Mucosa of gallbladder (tissue), 1 donor: ENCODE measurements at places on chromosomes 6 and 20.

- no peak for DNase-seq
Measured at GRCh38 chr6:40082278-40083043, 148.2 kb upstream of the MOCS1 start.

- DNase-seq = no peak
Measured at GRCh38 chr6:170444811-170445211, 108.3 kb downstream of the PSMB1 start.

GRCh38 chr6:154814063-154814462, 80.8 kb downstream of the SCAF8 start:
- no peak for DNase-seq

DNA sequence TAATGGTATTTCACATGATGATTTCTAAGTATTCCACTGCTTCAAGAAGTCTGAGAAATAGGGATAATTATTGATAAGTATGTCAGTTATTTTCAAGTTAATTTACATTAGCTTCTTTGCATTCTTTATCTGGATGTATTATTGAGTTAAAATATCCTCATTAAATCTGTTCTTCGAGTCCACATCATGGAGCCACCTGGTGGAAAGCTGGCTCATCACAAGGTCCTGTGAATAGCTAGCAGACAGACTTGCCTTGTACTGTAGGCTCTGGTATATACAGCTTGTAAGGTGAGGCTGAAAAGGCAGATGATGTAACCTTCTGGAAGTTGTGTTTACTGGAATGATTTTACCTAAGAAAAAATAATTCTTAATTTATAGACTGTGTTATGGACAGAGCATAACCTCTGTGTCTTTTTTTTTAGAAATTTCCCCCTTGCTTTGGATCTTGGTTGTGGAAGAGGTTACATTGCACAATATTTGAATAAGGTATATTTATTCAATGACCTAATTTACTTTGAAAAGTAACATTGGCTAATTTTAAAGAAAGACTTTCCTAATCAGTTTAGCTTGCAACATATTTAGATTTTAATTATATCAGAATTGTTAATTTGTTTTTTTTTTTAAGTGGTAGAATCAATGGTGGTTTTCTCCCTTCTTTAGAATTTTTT, 3.5 kb downstream of the NDUFAF5 start:
- DNase-seq = peak; percentile 34

GRCh38 chr20:3980260-3981131, 34.9 kb downstream of the RNF24 start:
- DNase-seq = no peak

DNA sequence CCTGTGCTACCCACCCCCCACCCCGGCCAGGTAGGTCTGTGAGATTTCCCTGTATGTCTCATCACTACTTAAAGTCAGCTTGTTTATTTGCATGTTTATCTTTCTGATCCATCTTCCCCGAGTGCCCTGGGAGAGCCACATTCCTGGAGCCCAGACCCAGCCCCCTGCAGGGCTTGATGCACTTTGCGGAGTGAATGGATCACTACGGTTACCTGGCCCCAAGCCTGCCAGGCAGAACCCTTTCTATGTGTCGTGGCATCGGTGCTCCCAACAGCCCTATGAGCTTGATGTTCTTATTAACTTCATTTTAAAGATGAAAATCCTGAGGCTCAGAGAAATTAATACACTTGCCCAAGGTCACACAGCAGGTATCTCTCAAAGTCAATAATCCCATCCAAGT, 13.6 kb upstream of the SLCO4A1 start:
- DNase-seq = no peak

DNA sequence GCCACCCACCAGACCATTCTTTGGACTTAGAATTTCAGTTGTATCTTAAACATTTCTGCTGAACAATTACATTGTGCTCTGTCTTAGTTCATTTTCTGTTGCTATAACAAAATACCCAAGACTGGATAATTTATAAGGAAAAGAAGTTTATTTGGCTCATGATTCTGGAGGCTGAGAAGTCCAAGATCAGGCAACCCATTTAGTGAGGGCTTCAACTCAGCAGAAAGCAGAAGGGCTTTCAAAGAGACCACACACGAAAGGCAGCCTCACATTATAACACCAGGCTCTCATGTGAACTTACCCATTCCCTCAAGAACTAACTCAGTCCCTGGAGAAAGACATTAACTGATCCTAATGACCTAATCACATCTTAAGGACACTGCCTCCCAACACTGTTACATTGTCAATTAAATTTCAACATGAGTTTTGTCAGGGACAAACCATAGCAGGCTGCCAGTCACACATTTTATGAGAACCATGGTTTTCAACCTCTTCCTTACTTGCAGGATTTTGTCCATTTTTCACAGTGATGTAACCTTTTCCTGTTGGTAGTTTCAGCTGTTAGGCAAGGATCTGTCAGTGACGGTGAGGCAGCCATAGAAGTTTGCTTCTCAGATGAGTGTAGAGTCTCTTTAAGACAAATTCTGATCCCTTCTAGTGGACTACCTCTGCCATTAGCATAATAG, 399.6 kb upstream of the SOX4 start:
- no peak for DNase-seq

- DNase-seq = no peak
Measured at GRCh38 chr20:44532259-44532980, 10.6 kb upstream of the SERINC3 start.

DNA sequence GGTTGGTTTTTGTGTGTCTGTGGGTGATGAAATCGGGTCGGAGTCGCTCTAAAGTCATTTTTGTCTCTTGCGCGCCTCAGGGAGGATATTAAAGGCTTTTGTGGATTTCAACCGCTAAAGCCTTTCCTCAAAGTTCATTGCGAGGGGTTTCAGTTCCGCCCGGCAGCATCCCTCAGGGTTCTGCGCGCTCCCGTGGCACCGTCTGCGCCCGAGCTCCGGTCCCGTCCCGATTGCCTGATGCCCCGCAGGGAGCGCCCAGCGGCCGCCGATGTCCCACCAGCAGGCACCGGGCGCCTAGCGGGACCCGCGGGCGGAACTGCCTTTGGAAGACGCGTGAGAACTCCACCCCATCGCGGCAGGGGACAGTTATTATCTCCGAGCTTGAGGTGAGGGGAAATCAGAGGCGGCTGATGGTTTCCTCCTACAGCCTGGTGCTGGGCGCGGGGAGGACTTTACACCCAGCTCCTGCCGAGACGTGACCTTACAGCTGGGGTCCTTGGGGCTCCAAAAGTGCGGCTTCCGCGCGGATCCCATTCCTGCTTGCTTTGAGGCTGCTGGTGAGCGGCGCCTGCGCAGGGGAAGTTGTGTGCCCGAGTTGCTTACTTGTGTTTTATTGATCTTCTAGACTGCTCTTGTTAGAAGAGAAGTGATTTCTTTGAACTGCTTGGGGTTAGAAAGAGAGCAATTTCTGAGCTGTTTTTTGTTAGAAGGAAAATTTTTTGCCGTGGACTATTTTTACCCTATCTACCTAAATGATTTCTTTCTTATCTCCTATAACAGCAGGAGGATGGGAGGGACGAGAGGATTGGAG, 27.1 kb downstream of the ULBP1 start:
- no peak for DNase-seq

DNA sequence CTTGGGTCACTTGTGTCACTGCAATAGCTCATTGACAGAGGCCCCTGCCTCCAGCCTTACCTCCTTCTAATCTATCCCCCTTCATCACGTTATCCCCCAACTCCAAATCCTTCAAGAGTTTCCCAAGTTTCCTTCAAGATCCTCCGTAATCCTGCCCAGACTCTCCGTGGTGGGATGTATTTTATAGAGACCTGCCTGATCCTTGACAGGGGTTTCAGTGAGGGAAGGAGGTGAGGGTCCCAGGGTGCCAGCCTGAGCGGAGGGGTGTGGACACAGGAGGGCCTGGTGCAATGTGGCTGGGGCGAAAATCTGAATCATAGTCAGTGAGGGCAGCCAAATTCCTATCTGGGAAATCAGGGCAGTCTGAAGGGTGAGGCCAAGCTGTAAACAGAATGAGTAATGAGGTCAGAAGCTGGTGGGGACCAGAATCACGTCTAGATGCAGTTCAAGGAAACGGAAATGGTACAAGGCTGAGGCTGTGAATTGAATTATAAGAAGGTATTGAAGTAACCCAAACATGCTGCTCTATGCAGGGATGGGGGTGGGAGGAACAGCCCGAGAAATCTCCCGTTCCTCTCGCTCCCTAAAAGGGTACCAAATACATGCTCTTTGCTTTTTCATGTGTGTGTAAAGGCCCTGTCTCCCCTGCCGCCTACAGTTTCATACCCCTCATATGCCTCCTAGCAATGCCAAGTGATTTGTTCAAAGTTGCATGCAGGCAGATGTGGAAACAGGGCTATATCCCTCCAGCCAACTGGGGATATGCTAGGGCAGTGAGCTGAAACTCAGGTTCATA, 35.4 kb upstream of the PIM1 start:
- DNase-seq = peak; percentile 76

DNA sequence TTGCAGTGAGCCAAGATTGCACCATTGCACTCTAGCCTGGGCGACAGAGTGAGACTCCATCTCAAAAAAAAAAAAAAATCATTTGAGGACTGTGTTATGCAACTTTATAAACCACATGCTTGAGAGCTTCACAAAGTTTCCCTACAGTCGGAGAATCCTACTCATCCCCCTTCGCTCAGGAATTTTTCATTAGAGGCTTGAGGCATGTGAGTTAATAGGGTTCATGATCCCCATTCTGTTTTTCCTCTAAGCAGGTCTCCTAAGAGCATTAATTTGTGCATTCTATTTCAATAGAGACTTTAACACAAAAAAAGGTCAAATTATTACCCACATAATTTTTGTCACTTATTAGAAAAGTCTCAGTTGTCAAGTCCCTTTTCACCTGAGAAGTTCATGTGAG, 103.7 kb upstream of the SOX4 start:
- no peak for DNase-seq

DNA sequence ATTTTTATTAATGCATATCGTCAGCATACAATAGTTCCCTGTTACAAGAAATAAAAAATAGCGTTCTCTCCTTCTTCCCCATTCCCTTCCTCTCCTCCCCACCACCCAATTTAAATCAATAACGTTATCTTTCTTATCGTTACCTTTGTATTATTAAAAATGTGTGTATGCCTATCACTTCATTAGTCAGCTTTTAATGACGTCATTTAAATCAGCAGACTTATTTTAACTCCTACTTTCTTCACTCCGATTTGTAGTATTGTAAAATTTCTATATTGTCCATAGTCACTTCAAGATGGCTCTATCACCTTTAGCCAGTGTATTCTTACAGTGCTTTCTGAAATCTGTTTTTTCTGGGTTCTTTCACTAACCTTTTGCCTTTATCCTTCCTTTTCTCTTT, 89.1 kb downstream of the MKKS start:
- no peak for DNase-seq

DNA sequence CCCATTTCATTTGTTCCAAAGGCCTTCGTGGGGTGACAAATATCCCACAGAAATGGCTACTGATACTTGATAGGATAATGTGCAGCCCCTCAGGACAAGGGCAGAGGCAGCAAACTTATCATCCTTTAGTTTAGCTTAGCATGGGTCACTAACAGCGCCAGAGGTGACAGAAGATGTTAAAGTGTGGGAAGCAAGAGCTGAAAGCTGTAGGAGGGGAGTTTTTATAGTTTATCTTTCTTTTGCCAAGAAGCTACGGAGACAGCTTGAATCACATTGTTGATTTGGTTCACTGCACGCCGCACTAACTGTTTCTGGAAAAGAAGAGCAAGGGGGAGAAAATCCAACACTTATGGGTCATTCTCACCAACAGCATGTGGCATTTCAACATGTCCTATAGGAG, 773.9 kb upstream of the MMS22L start:
- DNase-seq = no peak

GRCh38 chr6:158861686-158862381, 42.7 kb upstream of the EZR start:
- DNase-seq = no peak

GRCh38 chr20:33539129-33539528, 49.2 kb downstream of the CBFA2T2 start:
- DNase-seq = no peak

DNA sequence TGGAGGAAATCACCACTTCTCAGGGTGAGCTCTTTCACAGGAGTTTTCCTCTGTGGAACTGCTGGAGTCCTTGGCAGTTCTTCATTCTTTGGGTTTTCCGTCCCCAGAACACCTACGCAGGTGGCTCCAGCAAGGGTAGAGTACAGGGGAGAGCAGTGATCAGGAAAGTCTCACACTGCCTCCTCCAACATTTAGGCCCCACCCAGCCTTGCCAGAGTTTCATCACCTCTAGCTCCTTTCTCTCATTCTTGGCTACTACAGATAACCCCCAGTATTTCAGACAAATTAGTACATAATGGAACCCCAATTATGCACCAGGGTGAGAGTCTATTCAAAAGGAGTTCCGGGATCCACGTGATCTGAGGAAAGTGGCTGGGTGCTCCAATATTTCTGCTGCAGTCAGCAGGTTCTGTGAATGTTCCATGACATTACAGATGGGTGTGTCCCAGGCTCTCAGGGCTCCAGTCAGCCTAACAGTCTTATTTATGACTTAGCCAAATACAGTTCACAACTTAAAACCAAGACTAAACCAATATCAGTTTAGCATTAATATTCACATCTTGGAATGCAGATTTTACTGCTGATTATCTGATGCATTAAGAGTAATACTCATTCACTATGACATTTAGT, 44.6 kb downstream of the GPR63 start:
- no peak for DNase-seq
